GM23248 (cell line): ENCODE measurements at places on chromosomes 7 and 10. TPM values are rescaled to one million over a fixed set of nuclear protein-coding genes. Genes with fewer than 3 reads are reported as not detected.

Gene TFEC
- total RNA-seq = 0.51 TPM in 1 of 2 replicates, not detected in the other

Gene HOXA5
- total RNA-seq = 0.25 and 4.0 TPM in 2 replicates

Gene NXPH1
- total RNA-seq = not detected in 2 replicates

Gene CC2D2B
- total RNA-seq = not detected in 2 replicates

Gene SLK
- 37.1 and 37.3 TPM in 2 replicates for total RNA-seq

Gene MEPCE
- 24.2 and 27.2 TPM in 2 replicates for total RNA-seq

Gene ANKMY2
- total RNA-seq = 23.0 and 23.1 TPM in 2 replicates

- no peaks in the 10 kb centered on the region for H3K4me1 ChIP-seq
- no peaks in the 10 kb centered on the region for H3K27me3 ChIP-seq
- DNase-seq = no peak
- H3K4me3 ChIP-seq = no peak overlapping the region
- H3K36me3 ChIP-seq = no peaks in the 10 kb centered on the region
Observed at GRCh38 chr7:10536561-10536960, 437.1 kb upstream of the PHF14 start.

DNA sequence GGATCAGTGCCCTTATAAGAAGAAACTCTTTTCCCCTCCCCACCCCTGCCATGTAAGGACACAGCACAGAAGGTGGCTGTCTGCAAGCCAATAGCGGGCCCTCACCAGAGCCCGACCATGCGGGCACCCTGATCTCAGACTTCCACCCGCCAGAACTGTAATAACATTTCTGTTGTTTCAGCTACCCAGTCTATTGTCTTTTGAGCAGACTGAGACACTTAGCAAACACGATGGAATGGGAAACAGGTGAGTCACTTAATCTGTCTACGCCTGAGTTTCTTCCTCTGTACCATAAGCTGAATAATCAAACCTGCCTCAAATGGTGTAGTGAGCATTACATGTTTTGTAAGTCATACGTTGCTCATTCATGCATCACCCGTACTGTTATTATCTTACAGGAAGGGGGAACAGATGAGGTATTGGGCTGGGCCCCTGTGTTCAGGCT lies 58.2 kb downstream of the STRA8 start:
- no peaks in the 10 kb centered on the region for H3K36me3 ChIP-seq
- no peak overlapping the region for H3K4me3 ChIP-seq
- peak overlapping the region; percentile 17; the same call in 1 of the 2 replicates for H3K27ac ChIP-seq

- H3K27me3 ChIP-seq = no peaks in the 10 kb centered on the region
- H3K4me3 ChIP-seq = no peak overlapping the region
- H3K36me3 ChIP-seq = no peaks in the 10 kb centered on the region
- no peaks in the 10 kb centered on the region for H3K4me1 ChIP-seq
- no peak overlapping the region for H3K27ac ChIP-seq
- no peak for DNase-seq
Observed at GRCh38 chr10:117892681-117893220, 154.0 kb downstream of the RAB11FIP2 start.

DNA sequence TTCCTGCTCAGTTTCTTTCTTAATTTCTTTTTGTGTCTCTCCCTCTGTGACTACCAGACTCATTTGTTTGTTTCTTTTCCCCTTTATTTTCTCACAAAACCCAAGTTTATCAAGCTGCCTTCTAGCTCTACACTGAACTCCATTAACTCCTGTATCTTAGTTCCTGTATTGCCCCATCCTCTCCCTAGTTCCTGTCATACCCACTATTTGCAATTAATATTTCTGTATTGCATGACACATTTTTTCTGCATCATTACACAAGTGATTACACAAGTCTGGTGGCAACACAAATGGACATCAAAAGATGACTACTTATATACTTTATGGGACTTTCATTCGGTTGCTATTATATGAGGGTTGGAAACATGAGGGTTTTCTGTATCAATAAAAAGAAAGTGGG lies 26.9 kb upstream of the OR9A4 start:
- no peaks in the 10 kb centered on the region for H3K4me1 ChIP-seq
- no peaks in the 10 kb centered on the region for H3K27me3 ChIP-seq
- no peak overlapping the region for H3K4me3 ChIP-seq
- no peak overlapping the region for H3K27ac ChIP-seq
- no peak for DNase-seq

- peak overlapping the region; percentile 27; the same call in 1 of the 2 replicates for H3K4me3 ChIP-seq
- peak overlapping the region; percentile 63 for H3K27ac ChIP-seq
- H3K27me3 ChIP-seq = no peaks in the 10 kb centered on the region
- peaks cover 24% of the 10 kb centered on the region for H3K4me1 ChIP-seq
- DNase-seq = peak; percentile 58
- H3K36me3 ChIP-seq = no peaks in the 10 kb centered on the region
Observed at GRCh38 chr10:86775056-86775869, 18.8 kb downstream of the BMPR1A start.

DNA sequence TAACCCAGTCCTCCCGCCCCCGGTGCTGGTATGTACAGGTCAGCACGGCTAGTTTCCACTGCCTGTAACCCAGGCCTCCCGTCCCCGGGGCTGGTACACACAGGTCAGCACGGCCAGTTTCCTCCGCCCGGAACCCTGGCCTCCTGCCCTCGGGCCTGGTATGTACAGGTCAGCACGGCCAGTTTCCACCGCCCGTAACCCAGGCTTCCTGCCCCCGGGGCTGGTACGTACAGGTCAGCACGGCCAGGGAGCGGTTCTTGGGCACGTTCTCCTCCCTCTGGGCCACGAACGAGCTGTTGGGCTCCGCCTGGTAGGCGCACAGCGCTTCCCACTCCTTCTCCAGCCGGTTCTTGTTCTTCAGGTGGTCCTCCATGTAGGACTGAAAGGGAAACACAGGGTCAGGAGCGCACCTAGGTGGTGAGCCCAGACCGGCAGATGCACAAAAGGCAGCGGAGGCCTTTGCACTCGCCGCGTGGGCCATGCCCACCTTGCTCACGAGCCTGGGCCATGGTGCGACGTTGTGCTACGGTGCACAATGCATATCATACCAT lies 284.4 kb downstream of the DNAJB6 start:
- no peak for DNase-seq
- H3K27me3 ChIP-seq = no peaks in the 10 kb centered on the region
- no peaks in the 10 kb centered on the region for H3K36me3 ChIP-seq
- H3K27ac ChIP-seq = no peak overlapping the region

GRCh38 chr10:69863580-69863979 lies 61.9 kb downstream of the COL13A1 start:
- H3K27ac ChIP-seq = peak overlapping the region; percentile 71
- peaks cover 48% of the 10 kb centered on the region for H3K4me1 ChIP-seq
- peak; percentile 71 for DNase-seq
- no peaks in the 10 kb centered on the region for H3K27me3 ChIP-seq
- no peaks in the 10 kb centered on the region for H3K36me3 ChIP-seq
- H3K4me3 ChIP-seq = no peak overlapping the region

DNA sequence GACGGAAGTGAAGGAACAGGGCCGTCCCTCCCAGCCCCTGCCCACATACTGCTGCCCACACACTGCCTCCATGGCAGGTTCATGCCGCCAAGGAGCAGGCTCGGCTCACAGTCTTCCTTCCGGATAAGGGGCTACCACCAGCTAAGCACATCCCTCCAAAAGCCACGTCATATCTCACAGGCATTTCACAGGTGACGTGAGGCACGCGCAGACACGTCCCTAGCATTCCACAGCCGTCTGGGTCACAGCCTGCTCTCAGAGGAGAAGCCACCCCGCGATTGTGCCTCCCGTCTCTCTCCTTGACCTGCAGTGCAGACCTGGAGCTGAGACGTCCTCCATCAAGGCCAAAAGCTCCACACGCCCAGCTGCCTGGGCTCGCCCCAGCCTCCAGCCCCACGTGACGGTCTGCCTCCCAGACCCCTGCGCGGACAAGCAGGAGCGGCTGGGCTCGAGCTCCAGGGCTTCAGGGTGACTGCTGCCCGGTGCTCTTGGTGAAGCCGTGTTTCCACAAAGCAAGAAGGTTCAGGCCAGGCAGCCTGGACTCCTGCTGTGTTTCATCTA lies 114.0 kb downstream of the MAD1L1 start:
- H3K4me1 ChIP-seq = peaks cover 15% of the 10 kb centered on the region
- no peak overlapping the region for H3K27ac ChIP-seq
- no peak for DNase-seq
- H3K27me3 ChIP-seq = no peaks in the 10 kb centered on the region

GRCh38 chr7:67764289-67764688 lies 767.7 kb downstream of the TYW1 start:
- no peaks in the 10 kb centered on the region for H3K27me3 ChIP-seq
- no peak for DNase-seq
- no peaks in the 10 kb centered on the region for H3K4me1 ChIP-seq
- no peaks in the 10 kb centered on the region for H3K36me3 ChIP-seq

DNA sequence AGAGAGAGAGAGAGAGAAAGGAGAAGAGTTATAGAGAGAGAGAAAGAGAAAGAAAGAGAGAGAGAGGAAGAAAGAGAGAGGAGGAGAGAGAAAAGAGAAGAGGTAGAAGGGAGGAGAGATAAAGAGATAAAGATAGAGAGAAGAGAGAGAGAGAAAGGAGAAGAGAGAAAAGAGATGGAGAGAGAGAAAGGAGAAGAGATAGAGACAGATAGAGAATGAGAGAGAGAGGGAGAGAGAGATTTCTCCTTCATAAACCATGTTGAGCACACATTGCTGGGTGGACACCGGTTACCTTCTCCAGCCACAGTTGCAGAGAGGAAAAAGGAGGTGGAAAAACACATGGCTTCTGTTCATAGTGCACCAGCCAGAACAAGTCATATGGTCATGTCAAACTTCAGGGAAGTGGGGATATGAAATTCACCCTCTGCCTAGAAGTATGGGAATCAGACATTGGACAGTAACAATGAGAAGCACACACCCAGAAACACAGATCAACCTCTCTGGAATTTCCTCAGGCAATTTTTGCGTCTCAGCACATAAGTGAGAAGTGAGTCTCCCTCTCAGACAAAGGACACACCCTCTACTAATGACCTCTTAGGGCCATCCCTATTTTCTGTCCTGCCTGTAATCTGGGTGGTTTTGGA lies 172.5 kb upstream of the SVIL start:
- no peaks in the 10 kb centered on the region for H3K27me3 ChIP-seq
- H3K4me1 ChIP-seq = peaks cover 63% of the 10 kb centered on the region
- H3K4me3 ChIP-seq = no peak overlapping the region

DNA sequence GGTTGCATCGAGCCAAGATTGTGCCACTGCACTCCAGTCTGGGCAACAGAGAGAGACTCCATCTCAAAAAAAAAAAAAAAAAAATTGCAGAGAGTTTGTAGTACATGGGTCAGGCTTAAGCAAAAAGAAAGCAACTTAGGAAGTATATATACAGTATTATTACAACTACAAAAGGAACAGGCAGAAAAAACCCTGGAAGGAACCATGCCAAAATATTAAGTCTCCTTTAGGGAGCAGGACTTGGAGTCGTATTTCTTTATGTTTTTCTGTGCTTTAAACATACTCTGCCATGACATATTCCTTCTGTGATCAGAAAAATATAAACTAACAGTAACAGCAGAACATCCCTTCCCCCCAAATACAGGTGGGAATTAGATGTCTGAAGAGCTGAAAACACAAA lies 144.4 kb downstream of the CUX1 start:
- H3K4me3 ChIP-seq = no peak overlapping the region
- DNase-seq = no peak
- H3K36me3 ChIP-seq = no peaks in the 10 kb centered on the region
- H3K4me1 ChIP-seq = no peaks in the 10 kb centered on the region
- H3K27me3 ChIP-seq = no peaks in the 10 kb centered on the region

GRCh38 chr10:117546020-117546580 lies 3.6 kb downstream of the EMX2 start:
- H3K4me1 ChIP-seq = peaks cover 24% of the 10 kb centered on the region
- H3K4me3 ChIP-seq = peak overlapping the region; percentile 95
- no peaks in the 10 kb centered on the region for H3K27me3 ChIP-seq
- H3K27ac ChIP-seq = peak overlapping the region; percentile 99
- DNase-seq = peak; percentile 62

GRCh38 chr10:112525200-112525599 lies 78.2 kb downstream of the VTI1A start:
- H3K27ac ChIP-seq = 0 out of 2 replicates have a peak overlapping the region, but pooled peaks have one; percentile 2
- H3K27me3 ChIP-seq = no peaks in the 10 kb centered on the region
- no peak overlapping the region; the same call in 1 of the 2 replicates for H3K4me3 ChIP-seq

GRCh38 chr10:10865303-10865702 lies 152.4 kb upstream of the CELF2 start:
- H3K4me3 ChIP-seq = no peak overlapping the region
- DNase-seq = peak; percentile 77
- peak overlapping the region; percentile 38 for H3K27ac ChIP-seq
- peaks cover 8% of the 10 kb centered on the region for H3K4me1 ChIP-seq
- H3K27me3 ChIP-seq = no peaks in the 10 kb centered on the region

- H3K4me1 ChIP-seq = peaks cover 4% of the 10 kb centered on the region; the same call in 1 of the 2 replicates
- H3K27me3 ChIP-seq = no peaks in the 10 kb centered on the region
- DNase-seq = no peak
- no peaks in the 10 kb centered on the region for H3K36me3 ChIP-seq
- no peak overlapping the region for H3K27ac ChIP-seq
- H3K4me3 ChIP-seq = no peak overlapping the region
Observed at GRCh38 chr10:100014071-100014762, 4.5 kb upstream of the DNMBP start.

DNA sequence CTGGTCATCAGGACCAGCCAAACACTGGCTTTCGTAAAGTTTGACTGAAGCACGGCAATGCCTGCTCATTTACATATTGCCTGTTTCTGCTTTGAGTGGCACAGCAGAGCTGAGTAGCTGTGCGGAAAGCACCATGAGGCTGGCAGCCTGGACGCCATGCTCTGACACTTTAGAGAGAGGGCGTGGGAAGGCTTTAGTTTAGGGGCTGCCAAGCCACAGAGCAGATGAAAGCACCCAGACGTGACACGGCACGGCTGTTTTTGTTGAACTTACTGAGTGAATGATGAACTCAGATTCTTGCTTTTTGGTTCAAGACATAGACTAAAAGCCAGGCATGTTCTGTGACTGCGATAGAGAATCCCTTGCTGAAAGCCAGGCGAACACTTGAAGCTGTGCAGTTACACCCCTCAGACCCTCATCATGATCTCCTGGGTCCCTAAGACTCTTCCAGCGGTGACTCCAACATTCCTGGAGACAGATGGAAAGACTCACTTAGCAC lies 182.1 kb downstream of the ZMYND11 start:
- no peak overlapping the region for H3K4me3 ChIP-seq
- no peak overlapping the region; the same call in 1 of the 2 replicates for H3K27ac ChIP-seq
- peaks cover 6% of the 10 kb centered on the region; the same call in 1 of the 2 replicates for H3K4me1 ChIP-seq
- no peaks in the 10 kb centered on the region for H3K36me3 ChIP-seq
- peak; percentile 78 for DNase-seq

- no peak overlapping the region for H3K27ac ChIP-seq
- no peaks in the 10 kb centered on the region for H3K36me3 ChIP-seq
- no peak overlapping the region for H3K4me3 ChIP-seq
- DNase-seq = no peak
- H3K27me3 ChIP-seq = no peaks in the 10 kb centered on the region
Observed at GRCh38 chr7:123417580-123417979, 116.8 kb downstream of the IQUB start.

- H3K4me1 ChIP-seq = peaks cover 16% of the 10 kb centered on the region
- no peaks in the 10 kb centered on the region for H3K36me3 ChIP-seq
- peak; percentile 92 for DNase-seq
- H3K27me3 ChIP-seq = no peaks in the 10 kb centered on the region
Observed at GRCh38 chr10:60611291-60611747, 167.0 kb upstream of the CDK1 start.

GRCh38 chr7:70210936-70211310 lies 612.6 kb downstream of the AUTS2 start:
- H3K27ac ChIP-seq = no peak overlapping the region
- peaks cover 8% of the 10 kb centered on the region for H3K4me1 ChIP-seq
- H3K27me3 ChIP-seq = no peaks in the 10 kb centered on the region
- H3K36me3 ChIP-seq = no peaks in the 10 kb centered on the region
- H3K4me3 ChIP-seq = no peak overlapping the region
